Vagina (tissue), 2 donors: ENCODE measurements at places on chromosomes 4 and X. TPM values are rescaled to one million over a fixed set of nuclear protein-coding genes. Genes with fewer than 3 reads are reported as not detected.

DNA sequence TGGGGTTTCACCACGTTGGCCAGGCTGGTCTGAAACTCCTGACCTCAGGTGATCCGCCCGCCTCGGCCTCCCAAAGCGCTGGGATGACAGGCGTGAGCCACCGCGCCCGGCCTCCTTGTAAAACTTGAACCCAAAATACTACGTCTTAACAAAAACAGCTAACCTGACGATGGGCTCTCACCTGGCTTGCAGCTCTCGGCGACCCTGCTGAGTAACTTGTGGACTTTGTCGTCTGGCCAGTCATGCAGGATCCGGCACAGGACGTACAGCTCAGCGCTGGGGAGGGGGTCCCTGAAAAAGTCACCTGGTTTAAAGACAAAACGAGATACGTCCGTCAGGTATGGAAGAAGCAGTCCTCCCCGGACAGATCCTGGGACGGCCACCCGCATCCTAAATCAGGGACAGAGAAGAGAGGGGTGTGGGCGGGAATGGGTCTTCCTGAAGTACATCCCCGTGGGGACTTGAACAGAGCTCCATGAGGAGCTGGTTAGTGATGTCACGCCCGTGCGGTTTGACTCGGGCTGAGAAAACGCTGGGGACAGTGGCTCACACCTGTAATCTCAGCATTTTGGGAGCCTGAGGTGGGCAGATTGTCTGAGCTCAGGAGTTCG, 20.7 kb upstream of the SLC25A6 start:
- DNase-seq = no peak

DNA sequence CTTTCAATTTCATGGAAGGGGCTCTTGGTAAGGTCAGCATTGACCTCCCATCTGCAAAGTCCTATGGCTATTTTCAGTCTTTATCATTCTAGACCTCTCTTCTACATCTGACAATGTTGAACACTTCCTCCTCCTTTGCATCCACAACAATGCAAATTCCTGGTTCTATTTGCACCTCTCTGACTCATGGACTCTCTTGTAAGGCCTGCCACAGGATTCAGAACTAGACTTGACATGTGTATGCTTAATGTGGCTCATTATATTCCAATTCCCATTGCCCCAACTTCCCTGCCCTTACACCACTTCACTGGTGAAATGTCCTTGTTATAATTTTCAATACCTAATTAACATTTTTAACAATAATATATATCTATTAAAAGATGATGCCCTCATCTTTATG, 314.3 kb upstream of the FGF13 start:
- DNase-seq = no peak

GRCh38 chr4:40573593-40574311, 55.9 kb downstream of the RBM47 start:
- no peak for DNase-seq

- no peak for DNase-seq
Observed at GRCh38 chr4:182827954-182828353, 89.2 kb downstream of the DCTD start.

CCKAR gene
- 0.74 TPM for total RNA-seq
